AG08396 (cell line): ENCODE measurements at places on chromosomes 11 and 22.

- DNase-seq = no peak
These were observed 3.5 kb upstream of the TSSC4 start for GRCh38 chr11:2397005-2397404.

- DNase-seq = no peak
These were observed 27.6 kb upstream of the LRRC10B start for GRCh38 chr11:61480994-61481335.

- DNase-seq = no peak
These were observed 33.5 kb upstream of the CSNK1E start for GRCh38 chr22:38350444-38351359.

- DNase-seq = no peak
These were observed 120.8 kb upstream of the SLC5A12 start for GRCh38 chr11:26842478-26843282.
